ENCODE measurements at places on chromosomes 2 and 18. TPM values are rescaled to one million over a fixed set of nuclear protein-coding genes. Genes with fewer than 3 reads are reported as not detected.

IAH1 gene
- 57.8 TPM for total RNA-seq

SKOR2 gene
- total RNA-seq: not detected

PPM1B gene
- 85.4 TPM for total RNA-seq

GRCh38 chr2:52835909-52836308 lies 931.7 kb upstream of the CHAC2 start:
- no peak for DNase-seq

PROM2 gene
- 0.82 TPM for total RNA-seq

GRCh38 chr2:219378163-219378851 lies 9.4 kb downstream of the DNPEP start:
- DNase-seq: no peak

GRCh38 chr2:38765149-38765548 lies 12.9 kb upstream of the GEMIN6 start:
- no peak for DNase-seq

DSG4 gene
- not detected for total RNA-seq

DNA sequence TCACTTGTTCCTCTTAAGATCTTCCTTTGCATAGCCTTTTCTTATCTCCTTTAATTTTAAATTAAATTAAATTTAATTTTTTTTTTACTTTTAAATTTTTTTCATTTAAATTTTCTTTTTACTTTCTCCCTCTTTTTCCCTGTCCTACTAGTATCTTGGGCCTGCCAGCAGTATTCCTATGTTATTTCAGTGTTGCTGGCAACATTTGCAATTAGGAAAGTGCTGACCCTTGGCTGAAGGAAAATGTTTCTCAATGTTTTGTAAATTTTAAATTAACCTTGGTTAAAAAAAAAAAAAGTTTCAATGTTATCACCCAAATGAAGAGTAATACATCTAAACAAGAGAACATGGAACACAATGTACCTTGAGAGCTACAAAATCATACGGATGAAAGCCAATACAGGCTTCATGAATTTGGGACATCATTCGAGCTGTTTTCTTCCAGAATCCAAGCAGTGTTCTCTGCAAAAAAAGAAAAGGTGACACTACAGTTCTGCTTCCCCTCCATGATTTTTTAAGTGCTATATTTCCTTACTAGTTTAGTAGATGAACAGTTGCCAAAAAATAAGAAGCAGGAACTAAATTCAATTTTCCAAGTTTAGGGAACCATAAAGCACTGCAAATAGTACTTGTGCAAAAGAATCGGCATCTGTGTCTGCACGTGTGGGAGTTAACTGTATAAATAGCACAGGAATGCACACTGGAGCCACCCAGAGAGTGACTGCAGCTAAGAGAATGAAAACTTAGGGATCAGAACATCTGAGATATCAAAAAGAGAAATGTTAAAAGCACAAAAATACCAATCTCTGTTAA lies 55.8 kb downstream of the ICA1L start:
- no peak for DNase-seq

RAB6C gene
- not detected for total RNA-seq

DNA sequence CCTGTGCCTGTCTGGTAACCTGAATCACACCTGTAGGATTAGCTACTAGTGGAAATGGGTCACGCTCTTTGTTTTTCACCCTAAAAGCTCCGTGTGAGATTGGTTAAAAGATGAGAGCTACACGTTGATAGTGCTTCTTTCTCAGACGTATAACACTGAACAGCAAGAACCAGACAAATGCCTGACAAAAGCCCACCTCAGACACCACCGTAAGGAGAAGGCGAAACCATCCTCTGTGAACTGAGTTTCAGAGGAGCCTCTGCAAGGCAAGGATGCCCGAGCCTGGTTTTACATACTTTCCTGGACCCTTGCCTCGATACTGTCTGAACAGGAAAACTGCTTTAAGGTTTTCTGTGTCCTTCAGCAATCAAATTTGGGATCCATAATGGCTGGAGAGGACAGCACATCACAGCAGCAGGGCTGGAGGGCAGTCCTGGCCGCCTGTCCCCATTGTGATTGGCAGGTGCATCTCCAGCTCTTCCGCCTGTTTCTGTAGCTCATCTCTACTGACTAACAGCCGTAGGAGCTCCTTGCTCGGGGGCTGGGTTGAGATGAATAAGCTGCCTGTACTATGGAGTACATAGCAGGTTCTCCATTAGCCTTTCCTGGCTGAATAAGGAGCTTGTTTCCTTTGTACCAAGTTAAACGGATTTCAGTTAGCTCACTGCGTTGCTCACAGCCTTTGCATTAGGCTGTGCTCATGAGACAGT lies 155.5 kb downstream of the MYT1L start:
- DNase-seq: no peak

- no peak for DNase-seq
These were observed 26.6 kb upstream of the NT5DC4 start for GRCh38 chr2:112694182-112694581.

DNA sequence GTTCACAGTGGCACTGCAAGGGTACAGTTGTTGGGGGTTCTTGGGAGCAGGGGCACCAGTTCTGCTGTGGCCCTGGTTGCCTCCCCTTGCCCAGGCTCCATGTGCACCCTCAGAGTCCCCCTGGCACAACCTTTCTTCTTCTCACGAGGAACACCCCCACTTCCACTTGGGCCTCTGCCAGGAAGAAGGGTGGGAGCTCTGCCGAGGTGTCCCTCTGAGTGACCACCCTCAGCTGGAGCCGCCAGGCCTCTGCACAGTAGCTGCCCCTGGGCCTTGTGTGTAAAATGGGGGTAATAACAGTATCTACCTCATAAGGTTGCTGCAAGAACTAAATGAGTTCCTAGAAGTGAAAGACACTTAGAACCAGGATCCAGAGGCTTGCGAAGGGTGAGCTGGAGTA lies 8.4 kb downstream of the TPRKB start:
- no peak for DNase-seq

HADHB gene
- total RNA-seq: 106 TPM

DNA sequence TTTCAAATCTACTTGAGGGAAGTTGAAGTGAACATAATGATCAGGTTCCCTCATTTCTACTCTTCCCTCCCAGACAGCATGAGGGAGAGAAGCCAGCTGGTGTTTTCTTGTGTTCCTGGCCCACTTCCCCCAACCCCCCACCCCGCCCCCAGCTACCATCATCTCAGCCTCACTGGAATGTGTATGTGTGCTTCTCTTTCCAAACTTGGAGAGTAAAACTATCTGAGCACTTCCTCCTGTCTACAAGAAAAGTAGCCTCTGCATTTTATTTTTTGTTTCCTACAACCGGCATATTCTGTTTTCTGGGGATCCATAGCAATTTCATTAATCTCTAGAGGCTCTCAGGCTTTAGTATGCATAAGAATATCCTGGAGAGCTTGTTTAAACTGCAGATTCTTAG lies 53.6 kb upstream of the GRHL1 start:
- DNase-seq: no peak

DNA sequence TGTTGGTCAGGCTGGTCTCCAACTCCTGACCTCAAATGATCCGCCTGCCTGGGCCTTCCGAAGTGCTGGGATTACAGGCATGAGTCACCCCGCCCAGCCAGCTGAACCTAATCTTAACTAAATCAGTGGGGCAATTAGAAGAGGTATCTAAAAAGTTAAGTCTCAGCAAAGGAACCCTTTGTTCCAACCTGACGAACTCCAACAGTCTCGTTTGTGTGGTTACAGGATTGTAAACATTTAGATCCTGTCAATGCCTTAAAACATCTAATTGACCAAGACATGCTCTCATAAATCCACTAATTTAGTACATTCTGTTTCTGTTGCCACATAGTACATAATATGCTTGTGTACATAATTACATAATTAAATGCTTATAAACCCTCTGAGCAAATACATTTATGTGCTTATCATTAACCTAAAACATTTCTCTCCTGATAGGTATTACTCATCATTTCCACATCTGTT lies 31.1 kb upstream of the STK39 start:
- DNase-seq: peak; percentile 50

GRCh38 chr2:232485757-232486557 lies 1.7 kb downstream of the ECEL1 start:
- DNase-seq: no peak

SERPINB8 gene
- 0.97 TPM for total RNA-seq

DNA sequence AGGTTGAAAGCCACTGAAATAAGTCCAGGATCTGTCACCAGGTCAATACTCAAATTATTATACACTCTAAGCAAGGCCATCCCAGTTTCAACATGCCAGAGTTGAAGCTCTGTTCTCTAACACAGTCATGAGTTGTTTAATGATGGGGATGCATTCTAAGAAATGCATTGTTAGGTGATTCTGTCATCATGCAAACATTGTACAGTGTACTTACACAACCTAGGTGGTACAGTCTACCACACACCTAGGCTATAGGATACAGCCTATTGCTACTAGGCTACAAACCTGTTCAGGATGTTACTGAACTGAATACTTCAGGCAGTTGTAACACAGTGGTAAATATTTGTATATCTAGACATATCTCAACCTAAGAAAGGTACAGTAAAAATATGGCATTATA lies 162.2 kb downstream of the BAZ2B start:
- DNase-seq: no peak

DNA sequence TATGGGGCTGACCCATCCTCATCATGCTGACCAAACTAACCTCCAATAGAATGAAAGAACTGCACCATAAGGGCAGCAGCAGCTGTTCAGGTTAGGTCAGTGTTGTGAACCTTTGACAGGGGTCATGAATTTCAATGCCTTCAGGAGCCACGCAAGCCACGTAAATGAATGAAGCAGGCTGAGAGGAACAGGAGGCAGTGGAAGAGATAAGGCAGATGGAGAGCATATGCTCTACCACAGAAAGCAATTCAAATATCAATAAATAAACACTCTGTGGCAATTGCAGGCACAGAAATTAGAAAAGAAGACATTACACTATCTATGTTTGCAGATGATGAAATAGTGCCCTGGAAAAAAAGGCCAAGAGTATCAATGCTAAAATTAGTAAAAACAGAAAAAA lies 56.3 kb downstream of the SCG2 start:
- no peak for DNase-seq

CRYGC gene
- total RNA-seq: not detected

DNA sequence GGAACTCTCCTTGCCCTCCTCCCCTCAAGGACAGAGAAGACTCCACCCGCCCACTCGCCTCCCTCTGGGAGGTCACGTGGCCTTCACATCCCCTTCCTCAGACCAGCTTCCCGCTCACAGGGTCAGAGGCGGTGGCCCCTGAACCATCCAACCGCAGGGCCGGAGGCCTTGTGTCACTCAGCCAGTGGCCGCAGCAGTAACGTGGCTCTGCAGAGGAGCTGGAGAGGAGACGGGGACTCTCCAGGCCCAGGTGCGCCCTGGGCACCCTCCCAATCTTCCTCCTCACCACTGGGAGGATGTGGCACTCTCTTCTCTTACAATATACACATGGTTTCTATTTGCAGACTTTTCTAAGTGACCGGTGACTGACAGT lies 161.7 kb downstream of the TWIST2 start:
- no peak for DNase-seq

DNA sequence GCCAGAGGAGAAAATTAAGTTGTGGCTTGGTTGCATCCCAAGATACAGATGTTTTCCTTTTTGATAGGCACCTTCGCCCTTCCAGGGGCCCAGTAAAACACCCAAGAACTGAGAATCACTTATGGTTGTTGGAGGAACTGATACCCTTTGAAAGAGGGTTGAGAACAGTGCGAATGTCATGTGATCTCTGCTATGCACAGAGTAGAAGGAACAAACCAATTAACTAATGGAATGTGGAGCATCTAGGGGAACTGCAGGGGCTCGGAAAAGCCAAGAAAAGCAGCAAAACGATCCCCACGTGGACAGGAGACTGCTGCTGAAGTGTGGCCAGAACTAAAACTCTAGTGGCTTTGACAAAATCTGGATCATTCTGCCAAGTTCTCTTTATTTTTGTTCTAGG lies 58.8 kb downstream of the APOB start:
- no peak for DNase-seq

SERPINB4 gene
- not detected for total RNA-seq

GRCh38 chr2:206890926-206891325 lies 48.4 kb upstream of the CPO start:
- no peak for DNase-seq

Measured in Caco-2 (cell line).